KBM-7 (cell line): ENCODE measurements at places on chromosomes 16 and 17.

DNA sequence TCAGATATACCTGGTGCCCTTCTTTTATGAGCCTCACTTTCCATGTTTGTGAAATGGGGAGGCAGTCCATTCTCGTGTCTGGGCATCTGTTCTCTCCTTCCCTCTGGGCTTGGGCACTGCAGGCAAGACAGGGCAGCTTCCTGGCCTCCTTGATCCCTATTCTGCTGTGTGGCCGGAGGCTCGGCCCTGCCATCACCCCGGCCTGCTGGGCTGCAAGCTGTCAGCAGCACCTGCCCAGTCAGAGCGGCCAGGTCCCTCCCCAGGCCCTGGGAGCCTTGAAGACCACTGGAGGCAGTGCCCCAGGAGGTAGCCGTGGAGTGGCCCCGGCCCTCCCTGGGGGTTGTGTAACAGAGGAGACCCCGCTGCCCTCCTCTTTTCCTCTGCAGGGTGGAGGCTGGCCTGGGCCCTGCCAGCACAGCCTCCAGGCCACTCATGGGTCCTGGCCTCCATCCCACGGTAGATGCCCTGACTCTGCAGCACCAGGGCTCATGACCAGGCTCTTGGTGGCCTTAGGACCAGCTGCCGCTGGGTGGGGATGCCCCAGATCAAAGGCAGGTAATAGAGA is 9.2 kb downstream of the KCNJ12 start:
- no peak for DNase-seq

GRCh38 chr17:33838281-33838680 is 416.8 kb upstream of the CCL2 start:
- no peak for DNase-seq

GRCh38 chr16:86476956-86477534 is 33.3 kb upstream of the FOXF1 start:
- DNase-seq: no peak

- peak; percentile 53 for DNase-seq
These were observed 14.3 kb upstream of the DYNLRB2 start for GRCh38 chr16:80526418-80527061.

DNA sequence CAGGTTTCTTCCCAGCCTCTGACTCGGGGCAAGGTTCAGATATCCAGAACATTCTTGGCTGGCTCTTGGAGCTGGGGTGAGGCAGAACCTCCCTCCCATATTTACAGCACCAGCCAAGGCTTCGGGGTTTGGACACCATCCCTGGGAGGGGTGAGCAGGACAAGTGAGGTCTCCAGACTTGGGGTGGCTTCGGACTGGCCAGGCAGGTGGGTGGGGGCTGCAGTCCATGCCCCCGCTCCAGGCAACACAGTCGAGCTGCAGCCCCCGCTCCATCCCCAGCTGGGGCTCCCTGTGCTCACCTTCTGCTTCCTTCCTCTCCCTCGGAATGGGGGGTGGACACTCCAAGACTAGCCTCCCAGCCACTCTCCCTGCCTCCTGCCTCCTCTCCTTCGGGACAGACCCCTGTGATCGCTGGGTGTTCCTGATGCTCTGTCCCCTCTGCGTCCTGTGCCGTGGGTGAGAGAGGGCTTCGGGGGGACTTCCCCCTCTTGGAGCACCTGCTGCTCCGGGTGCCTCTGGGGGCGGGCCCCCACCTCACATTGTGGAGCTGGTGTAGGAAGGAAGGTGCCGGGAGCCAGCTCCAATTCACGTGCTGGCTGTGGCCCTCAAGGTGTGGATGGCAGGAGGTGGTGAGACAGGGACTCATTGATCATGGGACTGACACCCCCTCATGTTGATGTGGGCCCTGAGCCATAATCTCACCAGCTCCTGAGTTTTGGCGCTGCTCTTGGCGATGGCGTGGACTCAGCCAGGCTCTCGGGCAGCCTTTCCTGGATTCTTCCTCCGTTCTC is 189.2 kb downstream of the SEC14L1 start:
- no peak for DNase-seq

GRCh38 chr16:3503523-3503922 is 2.7 kb downstream of the CLUAP1 start:
- DNase-seq: no peak

DNA sequence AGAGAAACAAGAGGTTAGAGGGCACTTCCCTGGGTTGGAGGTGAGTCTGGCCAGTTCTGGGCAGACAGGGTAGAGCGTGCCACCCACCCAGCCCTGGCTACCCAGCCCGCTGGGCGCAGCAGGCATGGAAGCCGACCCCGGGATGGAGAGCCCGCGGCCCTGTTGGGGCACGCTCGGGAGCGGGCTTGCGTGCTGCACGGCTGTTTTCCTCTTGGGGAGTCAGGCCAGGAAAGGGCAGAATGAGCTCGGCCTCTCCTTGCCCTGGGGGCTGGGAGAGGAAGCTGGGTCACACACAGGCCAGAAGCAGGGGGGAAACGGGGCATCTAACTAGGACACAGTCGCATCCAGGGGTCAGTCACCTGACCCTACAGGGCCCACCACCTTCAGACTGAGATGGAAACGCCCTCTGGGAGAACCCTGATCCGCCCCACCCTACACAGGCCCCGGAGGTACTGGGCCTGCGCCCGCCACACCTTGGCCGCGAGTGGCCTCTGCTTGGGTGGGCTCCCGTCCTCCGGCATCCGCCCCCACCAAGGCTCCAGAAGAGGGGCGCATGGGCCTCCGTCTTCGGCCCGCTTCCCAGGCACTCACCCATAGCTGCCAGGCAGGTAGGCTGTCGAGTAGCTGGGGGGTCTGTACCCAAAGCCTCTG is 1.2 kb downstream of the SOX15 start:
- DNase-seq: no peak

GRCh38 chr17:17062866-17063265 is 20.6 kb downstream of the MPRIP start:
- peak; percentile 25 for DNase-seq

DNA sequence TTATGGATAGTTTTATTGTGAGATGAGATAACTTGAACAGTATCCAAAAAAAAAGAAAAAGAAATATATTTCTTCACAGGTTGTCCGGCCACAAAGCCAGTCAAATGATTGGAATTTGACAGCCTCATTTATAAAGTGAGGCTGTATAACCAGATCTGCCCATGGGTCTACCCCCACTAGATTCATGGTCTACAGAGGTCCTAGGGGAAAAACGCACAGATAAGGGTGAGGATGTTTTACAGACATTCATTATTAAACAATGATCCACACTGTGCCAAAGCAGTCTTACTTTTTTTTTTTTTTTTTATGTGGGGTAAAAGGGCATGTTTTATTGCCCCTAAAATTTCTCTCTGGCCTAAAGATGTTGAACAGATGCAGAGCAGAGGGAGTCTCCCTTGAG is 1503.0 kb upstream of the CDH8 start:
- no peak for DNase-seq

DNA sequence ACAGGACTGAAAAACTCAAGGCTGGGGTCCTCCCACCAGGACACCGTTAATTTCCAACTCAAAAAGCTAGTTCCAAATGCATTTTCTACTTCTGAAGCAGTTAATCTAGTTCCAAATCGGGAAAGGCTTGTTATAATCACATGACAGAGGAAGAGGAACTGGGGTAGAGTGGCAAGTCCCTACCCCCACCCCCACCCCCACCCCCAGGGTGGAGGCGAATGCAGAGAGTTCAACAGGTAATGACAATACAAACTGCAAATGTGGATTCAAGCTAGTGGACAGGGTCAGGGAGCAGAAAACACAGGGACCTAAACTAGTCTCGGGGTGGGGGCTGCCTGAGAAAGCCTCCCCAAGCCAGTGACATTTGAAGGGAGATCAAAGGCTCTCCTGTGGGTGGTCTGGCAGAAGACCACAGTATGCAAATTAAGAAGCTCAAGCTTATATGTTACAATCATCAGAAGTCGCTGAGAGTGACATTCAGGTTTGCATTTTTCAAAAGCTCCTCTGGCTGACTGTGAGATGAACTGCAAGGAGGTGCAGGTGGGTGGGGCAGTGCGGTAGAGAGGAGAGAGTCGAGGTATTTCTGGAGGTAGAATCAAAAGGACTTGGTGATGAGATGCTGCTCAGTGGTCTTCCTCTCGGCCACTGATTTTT is 56.4 kb upstream of the SLC25A19 start:
- peak; percentile 54 for DNase-seq

GRCh38 chr16:85010931-85011845 is at the start of gene ZDHHC7:
ZDHHC7 (minus strand) TSS chr16:85011535; CDS start chr16:84990618, 20,917 bp downstream.
- peak; percentile 83 for DNase-seq

- DNase-seq: no peak
These were observed 4.6 kb upstream of the OTOA start for GRCh38 chr16:21659124-21659523.

DNA sequence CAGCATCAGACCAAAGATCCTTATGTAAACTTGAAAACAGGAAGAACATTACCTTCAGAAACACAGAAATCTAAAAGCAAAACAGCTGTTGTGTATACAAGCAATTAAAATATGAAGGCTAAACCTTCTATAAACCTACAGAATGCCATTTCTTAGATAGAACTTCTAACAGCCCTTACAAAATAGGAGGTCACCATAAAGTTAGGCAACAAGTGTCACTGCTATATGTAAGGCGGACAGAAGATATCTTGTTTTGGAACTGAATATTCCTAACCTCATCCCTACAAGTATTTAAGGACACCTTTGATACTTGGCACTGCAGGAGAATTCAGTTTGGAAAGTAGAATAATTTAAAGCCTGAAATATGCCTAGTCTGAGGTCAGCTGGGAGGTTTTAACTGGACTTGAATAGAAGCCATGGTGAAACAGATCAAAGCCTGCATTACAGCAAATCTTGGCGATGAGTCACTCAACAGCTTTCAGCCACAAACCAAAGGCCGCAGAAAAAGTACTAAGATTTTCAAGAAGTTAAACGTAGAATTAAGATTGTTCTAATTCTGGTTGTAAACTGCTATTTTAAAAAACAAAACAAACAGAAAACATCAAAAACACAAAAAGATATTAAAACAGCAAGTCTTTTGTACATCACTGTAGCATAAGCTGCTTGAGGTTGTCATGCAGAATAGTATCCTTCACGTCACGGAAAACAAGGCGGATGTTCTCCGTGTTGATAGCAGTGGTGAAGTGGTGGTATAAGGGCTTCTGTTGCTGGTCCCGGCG is 42.7 kb downstream of the GNA13 start:
- DNase-seq: no peak

DNA sequence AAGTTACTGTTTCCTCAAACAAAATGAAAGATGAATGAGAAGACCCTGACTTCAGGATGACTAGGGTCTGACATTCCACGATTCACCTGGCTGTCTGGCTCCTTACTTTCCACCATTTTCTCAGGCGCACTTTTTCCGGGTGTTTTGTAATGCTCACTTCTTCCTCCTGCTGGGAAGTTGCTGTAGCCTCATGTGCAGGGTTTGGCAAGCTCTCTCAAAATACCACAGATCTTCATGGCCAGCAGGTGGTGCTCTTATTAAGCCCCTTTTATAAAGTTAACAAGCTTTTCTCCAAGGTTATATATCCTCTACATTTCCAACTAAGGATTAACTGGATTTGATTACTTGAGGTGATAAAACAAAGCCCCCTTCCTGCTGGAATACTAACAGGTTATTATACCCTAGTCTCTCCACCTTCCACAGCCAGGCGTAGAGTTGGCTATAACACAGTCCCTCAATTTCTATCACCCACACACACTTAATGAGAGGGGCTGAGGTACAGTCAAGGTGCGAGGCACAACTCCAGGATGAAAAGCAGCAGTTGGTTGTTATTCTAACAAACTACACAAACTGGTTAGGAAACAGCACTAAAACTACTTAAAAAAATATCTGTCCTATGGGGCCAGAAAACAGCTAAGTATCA is 45.4 kb downstream of the STH start:
- DNase-seq: peak; percentile 78

DNA sequence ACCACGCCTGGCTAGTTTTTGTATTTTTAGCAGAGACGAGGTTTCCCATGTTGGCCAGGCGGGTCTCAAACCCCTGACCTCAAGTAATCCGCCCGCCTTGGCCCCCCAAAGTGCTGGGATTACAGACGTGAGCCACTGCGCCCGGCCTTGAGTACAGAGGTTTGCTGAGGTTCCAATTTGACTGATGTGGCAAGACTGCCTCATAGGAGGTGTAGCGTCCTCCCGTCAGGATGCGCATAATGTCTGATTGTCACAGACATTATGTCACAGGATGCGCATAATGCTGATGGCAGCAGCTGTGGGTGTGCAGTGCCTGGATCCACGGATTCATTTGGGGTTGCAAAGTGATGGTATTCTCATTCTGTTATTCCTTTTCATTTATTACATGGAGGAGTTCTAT is 45.2 kb downstream of the HAPSTR1 start:
- no peak for DNase-seq

DNA sequence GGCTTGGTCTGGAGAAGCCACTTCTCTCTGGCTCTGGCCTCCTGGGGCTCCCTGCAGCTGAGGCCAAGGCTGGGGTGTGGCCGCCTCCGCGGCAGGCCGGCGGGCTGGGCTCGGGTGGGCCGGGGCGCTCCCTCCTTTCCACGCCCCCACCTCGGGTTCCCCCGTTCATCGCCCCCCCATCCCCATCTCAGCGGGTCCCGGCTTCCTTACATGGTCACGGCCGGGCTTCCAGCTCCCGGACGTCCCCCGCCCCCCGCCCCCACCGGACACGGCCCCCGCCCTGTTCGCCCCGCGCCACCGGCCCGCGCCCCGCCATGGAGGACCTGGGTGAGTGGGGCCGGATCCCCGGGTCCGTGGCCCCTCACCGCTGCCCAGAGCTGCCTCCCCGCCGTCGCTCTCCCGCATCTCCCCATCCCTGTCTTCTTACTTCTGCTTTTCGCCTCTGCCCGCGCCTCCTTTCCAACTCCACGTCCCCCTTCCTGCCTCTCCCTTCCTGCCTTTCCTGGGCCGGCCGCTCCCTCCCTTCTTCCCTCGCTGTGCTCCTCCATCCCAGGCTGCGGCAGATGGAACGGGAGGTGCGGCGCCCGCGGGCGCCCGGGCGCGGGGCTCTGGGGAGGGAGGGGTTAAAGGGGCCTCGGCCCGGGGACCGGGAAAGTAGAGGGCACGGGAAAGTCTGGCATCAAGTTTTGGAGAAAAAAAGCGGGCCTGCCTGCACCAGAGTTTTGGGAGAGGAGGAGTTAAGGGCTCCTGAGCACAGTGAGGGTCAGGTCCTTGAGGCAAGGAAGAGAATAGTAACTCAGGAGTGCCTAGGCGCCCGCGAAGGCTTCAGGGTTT is at the start of gene TGFB1I1:
TSS of gene TGFB1I1 (plus strand) at position 278 of the 834 bp plus-strand sequence. CDS start at position 315, 37 bp downstream.
- DNase-seq: peak; percentile 61

DNA sequence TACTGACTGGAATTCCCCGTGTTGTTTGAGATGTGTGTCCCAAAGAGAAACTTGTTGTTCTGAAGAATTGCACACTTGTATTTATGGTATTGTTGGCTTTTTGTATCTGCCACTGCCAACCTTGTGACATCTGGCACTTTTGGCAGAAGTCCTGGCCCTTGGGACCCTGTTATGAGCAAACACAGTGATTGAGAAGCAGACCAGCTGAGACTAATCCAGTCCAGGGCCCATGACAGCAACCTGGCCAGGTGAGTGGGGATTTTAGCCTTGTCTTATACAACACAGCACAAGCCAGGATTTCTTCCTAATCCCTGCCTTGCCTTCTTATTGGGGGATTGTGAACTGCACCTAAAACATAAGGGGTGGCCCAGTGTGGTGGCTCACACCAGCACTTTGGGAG is 80.0 kb downstream of the NTN1 start:
- DNase-seq: no peak
